KBM-7 (cell line): ENCODE measurements at places on chromosomes 7 and 10.

DNA sequence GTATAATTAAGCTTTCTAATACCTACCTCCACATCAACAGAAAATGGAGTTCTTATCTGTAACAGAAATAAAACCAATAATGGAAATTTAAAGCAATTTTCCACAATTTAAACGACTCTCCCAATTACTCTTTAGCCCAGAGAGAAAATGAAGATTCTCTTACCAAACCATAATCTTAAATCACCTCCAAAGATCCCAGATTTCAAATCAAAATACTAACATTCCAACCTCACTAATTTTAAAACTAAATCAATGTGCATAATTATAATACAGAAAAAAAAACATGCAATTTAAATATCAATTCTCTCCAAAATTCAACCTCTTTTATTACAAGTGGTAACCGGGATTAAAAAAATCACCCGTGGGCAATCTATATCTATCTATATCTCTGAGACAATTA, 1.5 kb downstream of the HERC4 start:
- DNase-seq = no peak

GRCh38 chr10:71086439-71087080, 125.8 kb upstream of the UNC5B start:
- no peak for DNase-seq

DNA sequence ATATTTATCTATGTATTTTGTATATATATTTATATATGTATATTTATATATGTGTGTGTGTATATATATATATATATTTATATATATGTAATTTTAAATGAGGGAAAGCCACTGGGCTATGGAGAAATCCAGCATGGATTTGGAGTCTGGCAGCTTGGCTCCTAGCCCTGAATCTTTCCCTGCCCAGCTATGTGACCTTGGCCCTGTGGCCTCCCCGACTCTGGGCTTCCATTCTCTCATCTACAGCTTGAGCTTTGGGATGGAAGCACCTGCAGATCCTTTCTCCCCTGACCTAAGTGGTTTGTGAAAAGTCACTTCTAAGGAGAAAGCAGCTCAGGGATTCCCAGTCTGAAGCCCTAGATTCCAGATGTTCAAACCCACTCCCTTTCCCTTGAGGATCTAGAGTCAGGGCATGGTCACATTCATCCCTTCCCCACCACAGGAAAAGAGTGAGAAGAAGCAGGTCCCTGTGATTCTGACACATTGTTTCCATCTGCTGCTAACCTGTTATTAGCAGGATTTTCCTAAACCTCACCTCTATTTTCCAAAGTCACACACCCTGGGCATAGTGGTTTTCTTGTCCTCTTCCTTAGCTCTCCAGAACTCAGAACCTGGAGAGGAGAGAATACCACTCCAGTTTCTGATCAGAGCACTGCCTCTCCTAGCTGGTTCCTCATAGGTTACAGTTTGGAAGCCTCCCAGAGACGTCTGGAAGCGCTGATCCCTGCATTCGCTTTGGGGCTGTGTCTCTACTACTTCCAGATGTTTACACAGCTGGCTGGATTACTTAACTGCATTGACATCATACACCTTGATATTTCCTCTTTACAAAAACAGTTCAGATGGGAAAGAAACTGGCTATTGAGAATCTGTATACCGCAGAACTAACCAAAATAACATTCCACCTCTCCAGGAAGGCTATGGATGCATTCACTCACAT, 327.5 kb upstream of the ZMIZ1 start:
- DNase-seq = peak; percentile 54

DNA sequence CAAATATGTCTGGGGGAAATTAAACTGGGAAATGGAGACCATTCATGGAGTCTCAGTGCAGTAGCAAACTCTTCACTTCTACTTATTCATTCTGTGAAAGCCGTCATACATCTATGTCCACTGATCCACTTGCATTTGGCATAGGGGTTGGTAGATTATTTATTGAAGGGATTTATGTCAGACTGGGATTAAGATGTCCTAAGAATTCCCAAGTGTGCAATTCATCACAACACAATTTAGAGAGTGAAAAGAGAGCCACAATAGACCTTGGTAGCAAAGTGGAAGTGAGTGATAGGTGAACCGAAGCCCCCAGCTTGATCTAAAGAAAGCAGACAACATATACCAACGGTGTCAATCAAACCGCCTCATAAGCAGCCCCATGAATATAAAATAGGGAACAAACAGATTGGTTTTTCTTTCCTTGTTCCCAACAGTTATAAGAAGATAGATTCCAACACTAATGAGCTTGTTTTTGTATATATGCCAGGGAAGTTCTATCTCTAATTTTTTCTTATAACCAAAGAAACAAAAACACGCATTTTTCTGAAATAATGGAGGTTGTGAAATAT, 234.3 kb downstream of the CACNA2D1 start:
- DNase-seq = no peak

DNA sequence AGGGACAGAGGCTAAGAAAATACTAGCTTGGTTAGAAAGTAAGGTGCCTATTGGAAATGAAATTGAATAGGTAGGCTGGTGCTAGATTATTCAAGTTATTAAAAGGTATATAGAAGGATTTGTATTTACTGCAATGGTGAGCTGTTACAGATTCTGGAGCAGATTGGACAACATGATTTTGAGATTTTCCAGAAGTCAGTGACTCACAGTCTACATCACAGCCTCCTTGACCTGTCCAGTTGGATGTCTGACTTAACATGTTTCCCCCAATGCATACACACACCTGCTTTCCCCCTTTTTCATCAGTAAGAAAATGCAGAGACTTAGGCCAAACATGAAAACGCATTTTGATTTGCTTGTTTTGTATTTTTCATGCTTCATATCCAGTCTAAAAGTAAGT, 33.4 kb downstream of the STARD3NL start:
- DNase-seq = no peak

DNA sequence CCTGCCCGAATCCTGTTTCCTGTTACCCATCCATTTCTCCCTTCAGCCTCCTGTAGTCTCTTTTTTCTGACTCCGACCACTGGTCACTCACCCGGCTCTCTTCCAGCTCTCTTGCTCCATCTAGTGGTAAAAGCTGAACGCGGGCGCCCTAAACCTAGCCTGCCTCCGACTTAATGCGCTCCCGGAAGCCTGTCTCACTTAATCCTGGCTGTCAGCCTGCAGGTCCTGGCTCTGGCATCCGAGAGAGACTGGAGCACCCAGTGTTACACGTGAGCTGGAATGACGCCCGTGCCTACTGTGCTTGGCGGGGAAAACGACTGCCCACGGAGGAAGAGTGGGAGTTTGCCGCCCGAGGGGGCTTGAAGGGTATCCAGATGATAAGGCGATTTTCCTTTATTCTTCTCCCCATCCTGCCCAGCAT, 10.3 kb downstream of the SUMF2 start:
- peak; percentile 89 for DNase-seq

GRCh38 chr10:55668326-55668922, 692.6 kb downstream of the ZWINT start:
- DNase-seq = peak; percentile 9

- DNase-seq = no peak
Observed at GRCh38 chr10:17237149-17237527, 9.1 kb downstream of the VIM start.

GRCh38 chr7:7347045-7347444, 164.7 kb downstream of the C1GALT1 start:
- no peak for DNase-seq

- no peak for DNase-seq
Observed at GRCh38 chr10:107340326-107340725, 175.8 kb upstream of the SORCS1 start.

GRCh38 chr7:12475362-12476063, 71.8 kb upstream of the VWDE start:
- DNase-seq = no peak

DNA sequence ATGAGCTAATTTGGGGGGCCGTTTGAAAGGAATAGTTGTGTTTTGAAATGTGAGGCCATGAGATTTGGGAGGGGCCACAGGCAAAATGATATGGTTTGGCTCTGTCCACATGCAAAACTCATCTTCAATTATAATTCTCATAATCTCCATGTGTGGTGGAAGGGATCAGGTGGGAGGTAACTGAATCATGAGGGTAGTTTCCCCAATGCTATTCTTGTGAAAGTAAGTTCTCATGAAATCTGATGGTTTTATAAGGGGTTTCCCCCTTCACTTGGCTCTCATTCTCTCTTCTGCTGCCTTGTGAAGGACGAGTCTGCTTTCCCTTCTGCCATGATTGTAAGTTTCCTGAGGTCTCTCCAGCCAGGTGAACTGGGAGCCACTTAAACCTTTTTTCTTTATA, 490.8 kb upstream of the GRM3 start:
- DNase-seq = no peak

DNA sequence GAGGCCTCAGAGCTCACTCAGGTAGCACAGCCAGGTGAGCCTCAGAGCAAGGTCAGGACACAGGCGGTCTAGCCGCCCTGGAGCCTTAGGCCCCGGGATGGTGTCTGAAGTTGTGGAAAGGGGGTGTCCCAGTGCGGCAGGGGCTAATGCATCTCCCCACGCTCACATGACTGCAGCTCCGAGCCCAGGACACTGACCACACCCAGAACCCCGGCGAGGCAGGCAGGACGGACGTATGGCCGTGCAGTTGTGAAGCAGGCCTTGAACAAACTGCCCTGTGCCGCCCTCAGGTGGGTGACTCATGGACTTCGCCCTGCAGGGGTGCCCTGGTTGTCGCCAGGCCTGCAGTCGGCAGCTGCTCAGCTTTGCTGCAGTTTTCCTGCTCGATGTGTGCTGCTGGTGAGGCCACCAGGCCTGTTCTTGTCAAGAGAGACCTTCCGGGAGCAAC, 5.0 kb upstream of the PRKAR1B start:
- DNase-seq = peak; percentile 34

DNA sequence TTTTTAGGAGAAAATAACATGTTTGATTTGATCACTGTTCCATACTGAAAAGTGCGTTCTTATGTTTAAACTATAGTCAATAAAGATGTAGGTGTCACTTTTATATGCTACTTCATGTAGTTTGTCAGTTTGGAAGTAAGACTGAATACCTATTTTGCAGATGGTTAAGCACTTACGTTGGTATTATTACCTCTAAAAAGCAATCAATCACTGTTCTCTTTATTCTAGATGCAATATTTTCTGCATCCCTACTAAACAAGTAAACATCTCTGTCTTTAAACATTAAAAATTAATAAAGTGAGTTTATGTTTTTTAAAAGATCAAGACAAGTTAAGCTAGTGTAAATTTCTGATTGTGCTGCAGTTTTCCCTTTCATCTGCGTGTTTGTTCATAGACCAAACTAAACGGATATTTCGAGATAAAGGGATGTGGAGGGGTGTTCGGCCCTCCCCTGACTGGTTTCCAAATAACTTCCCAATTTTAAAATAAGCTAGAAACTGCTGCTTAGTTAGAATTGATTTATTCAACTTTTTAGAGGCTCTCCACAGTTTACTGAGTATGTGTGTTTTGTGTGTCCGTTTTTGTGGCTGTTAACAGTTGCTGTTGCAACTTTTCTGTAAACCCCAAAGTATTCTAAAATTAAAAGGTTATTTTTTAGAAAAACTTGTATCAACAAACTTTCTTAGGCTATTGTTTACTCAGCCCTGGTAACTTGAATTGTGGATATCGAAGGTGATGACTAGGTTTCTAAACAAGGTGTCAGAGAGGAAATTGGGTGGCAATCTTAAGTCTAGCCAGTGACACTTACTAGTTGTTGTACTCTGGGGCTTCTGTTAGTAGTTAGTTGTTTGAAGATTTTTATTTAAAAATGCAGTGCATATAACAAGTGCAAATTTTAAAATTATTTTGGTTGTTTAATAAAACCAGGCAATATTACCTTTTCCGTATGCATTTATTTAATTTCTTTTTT, 974 bp downstream of the KIF11 start:
- DNase-seq = peak; percentile 26

DNA sequence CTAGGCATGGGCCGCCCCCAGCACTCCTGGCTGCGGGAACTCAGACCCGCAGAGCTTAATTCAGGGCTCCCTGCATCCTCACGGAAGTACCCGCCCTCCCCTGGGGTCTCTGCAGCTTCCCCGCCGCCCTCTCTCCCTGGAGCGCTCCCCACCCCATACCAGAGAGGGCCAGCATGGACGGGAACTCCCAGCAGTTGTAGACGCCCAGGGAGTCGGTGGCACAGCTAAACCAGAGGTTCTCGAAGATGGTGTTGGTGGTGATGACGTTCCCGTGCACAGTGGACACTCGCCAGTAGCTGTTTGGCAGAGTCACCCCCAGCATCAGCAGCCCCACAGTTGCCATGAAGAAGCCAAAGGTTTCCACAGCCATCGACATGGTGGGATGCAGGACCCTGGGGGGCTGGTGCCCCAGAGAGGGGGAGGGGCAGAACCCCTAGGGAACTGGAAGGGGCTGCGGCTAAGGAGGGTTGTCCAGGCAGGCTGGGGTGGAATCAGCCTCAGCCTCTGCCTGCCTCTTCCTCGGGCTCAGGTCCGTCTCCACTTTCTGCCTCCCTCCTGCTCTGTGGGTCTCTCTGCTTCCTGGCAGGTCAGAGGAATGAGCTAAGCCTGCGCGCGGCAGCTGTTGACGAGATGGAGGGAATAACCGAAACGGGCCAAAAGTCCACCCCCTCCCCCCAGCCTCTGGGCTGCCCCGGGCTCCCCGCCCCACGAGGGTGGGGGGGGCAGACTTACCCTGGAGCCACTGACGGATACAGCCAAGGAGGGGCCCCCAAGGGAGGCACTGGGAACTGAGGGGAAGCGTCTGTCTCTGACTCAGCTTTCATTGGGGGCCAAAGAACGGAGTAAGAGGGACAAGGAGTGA, at the start of gene CLDN15:
Gene CLDN15, minus strand, starts transcription at position 597 of the 862 bp plus-strand sequence. Its CDS starts 221 bp downstream, at position 376.
- no peak for DNase-seq

DNA sequence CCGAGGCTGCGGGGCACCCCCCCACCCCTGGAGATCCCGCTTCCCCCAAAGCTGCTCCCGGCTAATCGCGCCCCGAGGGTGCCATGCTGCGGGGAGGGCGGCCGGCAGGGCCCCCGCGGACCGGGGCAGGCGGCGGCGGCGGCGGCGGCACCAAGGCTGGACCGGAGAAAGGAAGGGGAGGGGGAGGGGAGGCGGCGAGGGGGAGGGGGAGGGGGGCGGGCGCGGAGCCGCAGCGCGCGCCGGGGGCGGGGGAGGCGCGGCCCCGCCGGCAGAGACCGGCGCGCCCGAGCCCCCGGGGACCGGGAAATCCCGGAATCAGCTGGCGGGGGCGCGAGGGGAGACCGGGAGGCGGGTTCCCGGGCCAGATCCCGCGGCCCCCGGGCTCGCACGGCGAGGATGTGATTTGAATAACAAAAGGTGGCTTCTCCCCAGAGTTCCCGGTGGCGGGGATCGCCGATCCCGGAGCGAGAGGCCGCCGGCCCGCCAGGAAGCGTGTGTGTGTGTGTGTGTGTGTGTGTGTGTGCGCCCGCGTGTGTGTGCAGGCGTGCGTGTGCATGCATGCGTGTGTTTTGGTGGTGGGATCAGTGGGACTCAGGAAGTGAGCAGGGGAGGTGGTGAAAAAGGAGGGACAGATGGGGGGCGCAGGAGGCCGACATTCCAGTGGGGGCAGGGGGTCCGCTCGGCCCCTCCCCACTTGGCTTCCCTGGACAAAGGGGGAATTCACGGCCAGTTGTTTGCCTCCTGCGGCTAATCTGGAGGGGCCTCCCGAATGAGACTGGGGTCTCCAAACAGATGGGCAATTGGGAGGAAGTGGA, 99.5 kb downstream of the HIP1 start:
- DNase-seq = peak; percentile 59

GRCh38 chr10:21473541-21473940, 51.9 kb downstream of the SKIDA1 start:
- DNase-seq = no peak

- DNase-seq = no peak
Observed at GRCh38 chr10:35789996-35790395, 147.9 kb upstream of the FZD8 start.

GRCh38 chr10:132232023-132232951, 45.5 kb downstream of the DPYSL4 start:
- DNase-seq = peak; percentile 95

- no peak for DNase-seq
Observed at GRCh38 chr10:34590793-34591192, 224.3 kb downstream of the PARD3 start.

- no peak for DNase-seq
Observed at GRCh38 chr7:105990727-105991453, 27.8 kb downstream of the CDHR3 start.
